ENCODE measurements at places on chromosomes 1 and 21. TPM values are rescaled to one million over a fixed set of nuclear protein-coding genes. Genes with fewer than 3 reads are reported as not detected.

DNA sequence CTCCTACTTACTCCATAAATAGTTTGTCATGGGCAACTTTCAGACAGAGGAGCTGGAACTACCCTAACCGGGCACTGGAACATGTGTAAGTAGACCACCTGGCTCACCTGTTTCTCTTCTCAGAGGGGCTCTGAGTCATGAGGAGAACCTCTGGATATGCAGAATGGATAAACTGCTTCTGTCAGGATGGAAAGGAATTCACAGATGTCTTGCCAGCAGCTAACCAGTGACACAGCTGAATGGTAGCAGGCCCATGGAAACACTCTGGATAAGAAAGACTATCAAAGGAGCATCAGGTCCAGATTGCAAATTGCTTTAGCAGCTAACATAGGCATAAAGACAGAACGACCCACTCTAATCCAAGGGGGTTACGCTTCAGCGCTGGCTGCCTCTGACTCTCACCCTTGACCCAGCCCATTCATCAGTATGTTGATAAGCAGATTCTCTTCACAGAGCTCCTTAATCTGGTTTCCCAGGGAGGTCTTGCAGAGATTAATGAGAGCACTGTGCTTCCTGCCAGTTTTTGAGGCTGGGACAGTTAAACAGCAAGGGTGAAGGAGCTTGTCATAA lies 54.2 kb downstream of the HIVEP3 start:
- no peak for DNase-seq

GRCh38 chr1:202365092-202365815 lies 16.8 kb downstream of the PPP1R12B start:
- DNase-seq: peak; percentile 14

GRCh38 chr1:56330391-56331026 lies 248.9 kb downstream of the PLPP3 start:
- DNase-seq: peak; percentile 34

DNA sequence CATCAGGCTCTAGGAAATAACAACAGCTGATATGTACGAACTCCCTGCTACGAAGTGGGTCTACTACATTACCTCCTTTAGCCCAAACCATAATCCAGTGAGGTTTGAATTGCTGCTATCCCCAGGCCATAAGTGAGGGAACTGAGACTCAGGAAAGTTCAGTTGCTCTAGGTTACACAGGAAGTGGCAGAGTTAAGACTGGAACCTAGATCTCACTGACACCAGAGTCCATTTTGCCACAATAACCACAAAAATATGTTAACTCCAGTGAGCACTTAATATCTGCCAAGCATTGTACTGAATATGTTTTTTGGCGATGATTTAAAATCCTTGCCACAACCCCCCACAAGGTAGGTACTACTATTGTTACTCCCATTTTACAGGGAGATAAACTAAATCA lies 8.9 kb upstream of the TADA1 start:
- DNase-seq: no peak

DNA sequence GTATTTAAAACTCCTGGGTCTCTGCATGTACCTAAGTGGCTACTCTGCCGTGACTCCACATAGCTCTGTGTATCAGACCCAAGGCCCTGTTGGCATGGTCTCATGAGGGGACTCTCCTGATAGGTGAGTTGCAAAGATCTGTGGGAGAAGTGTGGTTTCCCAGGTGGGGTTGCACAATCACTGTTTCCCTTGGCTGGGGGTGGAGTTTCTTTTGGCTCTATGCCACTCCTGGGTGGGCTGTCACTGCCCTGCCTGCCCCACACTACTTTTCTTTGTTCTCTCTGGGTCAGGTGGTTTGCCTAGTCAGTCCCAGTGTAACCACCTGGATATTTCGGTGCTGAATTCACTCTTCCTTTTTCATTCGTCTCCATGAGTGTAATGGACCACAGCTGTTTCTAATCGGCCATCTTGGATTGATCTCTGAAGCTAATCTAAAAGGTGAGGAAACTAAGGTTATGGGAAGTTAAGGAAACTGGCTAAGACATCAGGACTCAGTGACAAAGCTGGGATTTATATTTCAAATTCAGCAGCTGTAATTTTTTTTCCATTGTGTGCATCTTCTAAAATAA lies 97.1 kb upstream of the CACYBP start:
- DNase-seq: peak; percentile 43

- DNase-seq: no peak
These were observed 3.1 kb upstream of the WNT9A start for GRCh38 chr1:227950735-227951346.

Gene CYP4A22
- total RNA-seq: not detected

Gene LRRN2
- not detected for total RNA-seq

Gene SLC35F3
- 0.79 TPM for total RNA-seq

Data from bronchial epithelial cell (primary cell).